NCI-H187 (cell line): ENCODE measurements at places on chromosomes 12 and 14.

GRCh38 chr12:93145086-93145485, 216.0 kb upstream of the EEA1 start:
- DNase-seq = no peak

DNA sequence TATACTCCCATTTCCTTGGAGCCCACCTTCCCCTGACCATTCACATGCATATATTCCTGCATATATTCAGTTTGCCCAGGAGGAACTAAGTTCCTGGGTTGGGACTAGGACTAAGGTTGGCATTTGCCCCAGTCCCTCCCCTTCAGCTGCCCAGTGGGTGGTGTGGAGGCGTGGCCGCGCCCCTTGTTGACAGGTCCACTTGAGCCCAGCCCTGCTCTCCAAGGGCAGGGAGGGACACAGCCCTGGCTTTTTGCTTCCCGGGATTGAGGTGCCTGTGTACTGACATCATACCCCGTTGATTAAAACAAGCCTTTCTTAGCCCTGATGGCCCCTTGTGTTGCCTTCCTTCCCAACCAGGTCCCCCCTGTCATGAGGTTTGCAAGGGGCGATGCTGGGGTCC, 7.3 kb downstream of the ERBB3 start:
- DNase-seq = peak; percentile 20

- DNase-seq = no peak
These were observed 64.2 kb upstream of the PYGL start for GRCh38 chr14:51008446-51008845.

DNA sequence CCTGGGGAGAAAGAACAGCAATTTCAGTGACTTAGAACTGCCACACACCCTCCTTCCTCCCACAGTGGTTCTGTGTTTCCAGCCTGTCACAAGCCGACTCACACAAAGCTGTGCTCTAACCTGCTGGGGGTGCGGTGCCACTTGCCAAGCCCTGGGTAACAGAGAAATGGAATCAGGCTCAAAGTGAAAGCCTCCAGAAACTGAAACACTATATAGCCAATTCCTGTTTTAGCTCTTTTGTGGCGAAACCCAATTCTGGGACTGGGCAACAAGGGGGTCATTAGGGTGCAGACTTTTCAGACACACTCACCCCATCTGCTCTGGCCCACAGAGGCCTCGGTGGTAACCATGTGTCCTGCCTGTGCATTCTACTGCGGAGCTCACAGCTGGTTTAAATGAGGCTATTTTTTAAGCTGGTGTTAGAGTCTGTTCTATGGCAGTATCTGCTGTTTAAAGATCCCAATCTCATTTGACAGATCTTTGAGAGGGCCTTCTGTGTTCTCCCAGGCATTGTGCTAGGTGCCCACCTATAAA, 15.2 kb upstream of the ACTR6 start:
- DNase-seq = no peak

GRCh38 chr12:108320507-108321293, 18.4 kb downstream of the CMKLR1 start:
- DNase-seq = no peak

DNA sequence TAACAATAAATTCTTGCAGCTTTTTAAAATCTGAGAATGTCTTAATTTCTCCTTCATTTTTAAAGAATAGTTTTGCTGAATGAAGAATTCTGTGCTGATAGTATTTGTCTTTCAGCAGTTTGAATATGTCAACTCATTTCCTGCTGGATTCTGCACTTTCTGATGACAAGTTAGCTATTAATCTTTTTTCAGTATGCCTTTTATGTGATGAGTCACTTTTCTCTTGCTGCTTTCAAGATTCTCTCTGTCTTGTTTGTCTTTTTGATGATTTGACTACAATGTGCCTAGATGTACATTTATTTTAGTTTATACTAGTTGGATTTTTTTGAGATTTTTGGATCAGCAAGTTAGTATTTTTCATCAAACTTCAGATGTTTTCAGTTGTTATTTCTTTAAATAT, 87.9 kb upstream of the AVPR1A start:
- no peak for DNase-seq

GRCh38 chr12:94228488-94228907, 80.1 kb downstream of the PLXNC1 start:
- DNase-seq = no peak

DNA sequence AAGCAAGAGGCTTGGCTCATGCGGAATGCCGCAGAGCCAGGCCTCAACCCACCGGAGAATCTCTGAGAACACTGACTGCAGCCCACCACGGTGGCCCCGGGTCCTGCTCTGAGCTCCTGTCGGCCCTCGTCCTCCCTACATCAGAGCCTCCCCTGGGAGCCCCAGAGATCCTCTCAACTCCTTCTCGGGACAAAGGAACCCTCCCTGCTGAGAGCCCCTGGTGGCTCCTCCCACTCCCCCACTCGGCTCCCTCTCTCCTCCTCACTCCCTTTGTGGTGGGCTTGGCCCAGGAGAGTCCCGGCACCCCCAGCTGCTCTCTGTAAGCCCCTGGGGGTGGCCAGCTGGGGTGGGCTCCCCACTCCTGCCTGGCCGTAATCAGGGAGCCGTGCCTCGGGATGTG, 11.1 kb upstream of the INF2 start:
- no peak for DNase-seq

DNA sequence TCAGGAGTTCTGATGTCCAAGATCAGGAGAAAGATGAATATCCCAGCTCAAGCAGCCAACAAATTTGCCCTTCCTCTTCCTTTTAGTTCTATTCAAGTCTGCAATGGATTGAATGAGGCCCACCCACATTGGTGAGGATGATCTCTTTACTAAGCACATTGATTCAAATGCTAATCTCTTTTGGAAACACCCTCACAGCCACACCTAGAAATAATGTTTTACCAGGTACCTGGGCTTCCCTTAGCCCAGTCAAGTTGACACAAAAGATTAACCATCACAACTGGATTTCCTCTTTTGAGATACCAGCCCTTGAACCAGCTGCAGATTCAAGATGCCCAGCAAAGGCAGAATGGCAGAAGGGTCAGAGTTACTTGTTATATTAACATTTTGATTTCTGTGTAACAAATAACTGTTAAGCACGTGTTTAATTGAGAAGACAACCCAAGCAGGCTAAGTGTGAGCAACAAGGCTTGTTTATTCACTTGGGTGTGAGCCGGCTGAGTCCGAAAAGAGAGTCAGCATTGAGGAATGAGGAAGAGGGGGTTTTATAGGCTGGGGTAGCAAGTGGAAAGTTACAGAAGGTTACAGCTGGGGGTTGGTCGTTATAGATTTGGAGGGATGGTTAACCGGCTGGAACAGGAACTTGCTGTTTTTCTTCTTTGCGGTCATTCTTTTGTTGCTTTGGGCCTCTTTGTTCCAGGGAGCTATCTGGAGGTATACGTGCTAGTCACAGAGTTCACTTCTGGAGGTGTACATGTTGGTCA, 180.3 kb downstream of the EMP1 start:
- no peak for DNase-seq
